Psoas muscle (tissue), 8 donors: ENCODE measurements at places on chromosomes 2 and 18.

DNA sequence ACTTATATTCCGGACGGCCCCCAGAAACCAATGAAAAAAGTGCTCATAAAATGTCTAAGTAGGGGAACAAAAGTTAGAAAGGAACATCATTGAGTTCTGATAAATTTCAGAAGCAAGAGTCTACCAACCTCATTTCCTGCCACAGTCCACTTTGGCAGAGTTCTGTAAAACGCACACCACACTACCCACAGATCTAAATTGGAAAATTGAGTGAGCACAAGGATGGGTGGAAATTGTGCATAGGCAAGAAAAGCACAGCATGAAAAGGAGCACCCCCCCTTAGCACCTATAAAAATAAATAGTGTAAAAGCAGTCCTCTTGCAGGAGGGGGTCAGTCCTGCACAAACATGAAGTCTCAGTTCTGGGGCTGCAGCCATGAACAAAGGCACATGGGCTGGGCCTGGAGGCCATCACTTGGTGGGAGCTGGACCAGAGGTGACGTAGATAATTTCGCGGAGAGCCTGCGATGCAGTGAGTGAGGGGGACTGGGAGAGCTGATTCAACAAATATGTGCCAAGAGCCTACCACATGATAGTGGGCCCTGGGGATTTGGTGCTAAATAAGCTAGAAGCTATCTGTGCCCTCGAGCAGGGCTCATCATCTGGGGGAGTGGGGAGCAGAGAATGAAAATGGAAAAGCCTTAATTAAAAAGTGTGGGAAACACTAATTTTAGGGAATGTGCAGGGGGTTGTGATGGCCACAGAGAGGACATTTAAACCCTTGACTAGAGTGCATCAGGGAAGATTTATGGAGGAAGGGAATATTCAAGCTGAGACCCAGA lies 48.9 kb upstream of the SPP2 start:
- DNase-seq = no peak

- DNase-seq = no peak
Observed at GRCh38 chr18:79496978-79497637, 101.4 kb downstream of the NFATC1 start.

DNA sequence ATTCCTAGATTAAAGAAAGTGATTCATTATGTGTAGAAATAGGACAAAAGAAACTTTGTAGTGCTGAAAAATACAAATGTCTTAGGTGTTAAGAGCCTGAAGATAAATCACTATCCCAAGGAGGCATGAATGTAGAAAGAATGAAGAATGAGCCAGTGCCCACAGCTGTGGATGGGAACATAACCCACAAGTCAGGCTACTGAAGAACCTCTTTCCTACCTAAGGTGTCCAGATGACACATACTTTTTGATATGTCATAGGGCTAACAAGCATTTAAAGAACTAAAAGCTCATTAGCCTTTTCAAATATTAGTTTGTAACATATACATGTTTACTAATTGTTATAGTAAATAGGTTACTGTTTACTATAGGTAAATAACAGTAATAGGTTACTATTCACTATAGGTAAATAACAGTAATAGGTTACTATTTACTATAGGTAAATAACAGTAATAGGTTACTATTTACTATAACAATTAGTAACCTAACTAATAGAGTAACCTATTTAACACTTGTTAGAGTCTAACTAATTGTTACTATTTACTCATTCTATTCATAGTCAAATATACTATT lies 275.0 kb upstream of the KYNU start:
- DNase-seq = no peak

GRCh38 chr2:42843131-42843530 lies 50.7 kb upstream of the HAAO start:
- no peak for DNase-seq

DNA sequence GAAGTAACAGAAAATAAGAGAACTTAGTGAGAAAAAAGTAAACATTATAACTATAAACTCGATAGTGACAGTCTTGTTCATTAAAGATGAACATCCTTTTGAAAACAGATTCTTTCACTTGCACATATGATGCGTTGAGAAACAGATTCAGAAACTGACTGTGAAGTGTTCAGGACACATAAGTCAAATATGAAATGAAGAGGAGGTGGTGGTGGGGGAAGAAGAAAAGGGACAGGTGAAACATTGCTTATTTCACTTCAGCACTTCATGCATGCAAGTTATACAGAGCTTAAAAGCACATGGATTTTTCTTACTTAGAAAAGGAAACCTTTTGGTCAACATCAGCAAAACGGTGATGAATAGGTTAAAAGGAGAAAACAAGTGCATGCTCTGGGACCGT lies 42.5 kb downstream of the STAT4 start:
- DNase-seq = no peak

- DNase-seq = peak; percentile 64
Observed at GRCh38 chr2:121810959-121811853, 55.8 kb downstream of the TSN start.

DNA sequence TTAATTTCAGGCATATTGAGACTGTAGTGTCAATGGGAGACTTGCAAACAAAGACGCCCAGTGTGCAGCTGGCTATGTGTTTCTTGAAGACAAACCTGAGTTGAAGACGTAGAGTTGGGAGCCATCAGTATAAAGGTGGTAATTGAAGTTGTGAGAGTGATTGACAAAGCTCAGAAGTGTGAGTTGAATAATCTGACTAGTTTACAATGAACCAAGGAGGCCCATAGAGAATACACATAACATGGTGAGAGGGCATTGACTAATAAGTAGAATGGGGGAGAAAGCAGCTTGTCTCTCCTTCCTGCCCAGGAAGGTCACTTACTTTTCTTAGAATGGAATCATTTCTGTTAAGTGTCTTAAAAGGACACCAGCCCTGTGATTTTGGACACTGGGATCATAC lies 14.1 kb downstream of the SP110 start:
- DNase-seq = no peak

- no peak for DNase-seq
Observed at GRCh38 chr2:44351676-44352075, 9.6 kb downstream of the PREPL start.

- DNase-seq = no peak
Observed at GRCh38 chr2:11366326-11366741, 21.9 kb upstream of the ROCK2 start.

GRCh38 chr2:202022755-202023154 lies 10.9 kb upstream of the FZD7 start:
- peak; percentile 61 for DNase-seq

DNA sequence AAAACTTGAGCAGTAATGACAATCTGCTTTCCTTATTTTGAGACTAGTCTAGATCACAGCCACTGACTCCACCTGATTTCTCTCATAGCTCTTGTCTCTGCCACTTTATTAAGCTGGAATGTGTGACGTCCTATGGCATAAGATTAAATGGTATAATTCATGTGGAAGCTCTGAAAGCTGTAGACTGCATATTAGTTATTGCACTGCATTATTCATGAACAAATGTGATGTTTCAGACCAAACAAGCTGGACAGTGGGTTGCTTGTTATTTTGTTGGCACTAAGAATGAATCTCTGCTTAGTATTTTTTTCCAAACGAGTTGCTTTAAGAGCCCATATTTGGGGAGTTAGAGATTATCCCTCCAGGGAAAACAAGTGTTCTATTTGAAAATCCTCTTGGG lies 1218.5 kb downstream of the SUCLG1 start:
- no peak for DNase-seq

DNA sequence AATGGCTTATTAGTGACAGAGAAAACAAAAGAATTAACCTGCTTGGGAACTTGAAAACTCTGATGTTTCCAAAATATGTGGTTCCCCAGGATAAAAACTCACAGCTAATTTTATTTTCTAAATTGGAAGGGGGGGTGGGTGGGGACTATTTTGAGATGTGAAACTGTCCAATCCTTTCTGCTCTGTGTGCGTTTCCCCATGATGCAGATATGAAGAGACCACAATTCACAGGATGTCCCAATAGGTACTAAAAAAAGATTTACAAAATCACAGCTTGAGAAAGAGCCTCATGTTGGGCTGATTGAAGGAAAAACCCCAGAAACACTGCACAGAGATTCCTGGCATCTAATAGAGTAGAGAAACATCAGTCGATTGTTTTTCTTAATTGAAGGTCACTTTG lies 273.2 kb downstream of the ARHGAP15 start:
- no peak for DNase-seq

DNA sequence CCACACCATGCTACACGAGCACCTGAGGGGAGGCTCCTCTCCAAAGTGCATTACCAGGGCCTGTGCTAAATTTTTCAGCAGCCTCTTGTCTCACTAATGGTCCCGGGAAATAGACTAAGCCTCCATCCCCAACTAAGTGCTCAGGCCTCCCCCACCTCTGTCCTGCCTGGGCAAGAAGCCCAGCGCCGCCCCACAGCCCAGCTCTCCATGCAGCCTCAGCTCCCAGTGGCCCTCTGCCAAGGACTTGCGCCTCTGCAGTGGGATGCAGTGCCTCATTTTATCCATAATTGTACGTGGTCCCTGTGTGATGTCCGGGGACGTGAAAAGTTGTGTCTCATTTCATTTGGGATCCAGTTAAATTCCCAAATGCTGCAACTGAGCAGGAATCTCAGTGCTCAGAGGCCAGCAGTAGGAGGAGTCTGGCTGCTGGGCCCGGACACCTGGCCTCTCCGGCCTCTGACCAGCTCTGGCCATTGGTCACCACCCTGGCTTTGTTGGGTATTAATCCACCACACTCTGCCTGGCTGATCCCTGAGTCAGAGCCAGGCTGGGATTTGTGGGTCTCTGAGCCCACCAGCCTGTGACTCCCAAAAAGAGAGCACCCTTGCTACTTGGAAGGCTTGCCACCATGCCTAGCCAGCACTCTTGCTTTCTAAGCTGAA lies 11.4 kb upstream of the STEAP3 start:
- DNase-seq = no peak

GRCh38 chr2:98087447-98088020 lies 567 bp downstream of the VWA3B start:
- DNase-seq = no peak

DNA sequence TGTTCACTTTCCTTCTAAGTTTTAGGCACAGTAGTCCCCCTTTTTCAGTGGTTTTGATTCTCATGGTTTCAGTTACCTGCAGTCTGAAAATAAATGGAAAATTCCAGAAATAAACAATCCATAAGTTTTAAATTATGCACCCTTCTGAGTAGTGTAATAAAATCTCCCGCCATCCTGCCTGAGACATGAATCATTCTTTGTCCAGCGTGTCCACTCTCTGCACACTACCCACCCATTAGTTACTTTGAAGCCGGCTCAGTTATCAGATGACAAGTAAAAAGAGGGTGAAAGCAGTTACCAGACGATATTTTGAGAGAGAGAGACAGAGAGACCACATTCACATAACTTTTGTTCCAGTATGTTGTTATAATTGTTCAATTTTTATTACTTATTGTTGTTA lies 400.5 kb downstream of the TMX3 start:
- DNase-seq = no peak

- DNase-seq = no peak
Observed at GRCh38 chr18:10032331-10033015, 118.7 kb downstream of the VAPA start.

GRCh38 chr2:241788572-241788971 lies 11.9 kb downstream of the GAL3ST2 start:
- DNase-seq = no peak

DNA sequence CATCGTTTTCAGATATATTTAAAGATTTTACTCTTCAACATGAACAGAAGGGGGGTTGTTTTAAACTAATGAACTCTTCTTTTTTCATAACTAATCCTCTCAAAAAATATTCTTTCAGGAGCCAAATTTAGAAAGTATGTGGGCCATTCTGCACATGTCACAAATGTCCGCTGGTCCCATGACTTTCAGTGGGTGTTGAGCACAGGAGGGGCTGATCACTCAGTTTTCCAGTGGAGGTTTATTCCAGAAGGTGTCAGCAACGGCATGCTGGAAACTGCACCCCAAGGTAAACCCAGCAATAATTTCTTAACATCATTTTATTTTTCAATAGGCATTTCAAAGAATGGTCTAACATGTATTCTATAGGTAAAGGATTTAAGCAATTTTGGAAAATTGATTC lies 136.0 kb downstream of the EML6 start:
- DNase-seq = no peak

DNA sequence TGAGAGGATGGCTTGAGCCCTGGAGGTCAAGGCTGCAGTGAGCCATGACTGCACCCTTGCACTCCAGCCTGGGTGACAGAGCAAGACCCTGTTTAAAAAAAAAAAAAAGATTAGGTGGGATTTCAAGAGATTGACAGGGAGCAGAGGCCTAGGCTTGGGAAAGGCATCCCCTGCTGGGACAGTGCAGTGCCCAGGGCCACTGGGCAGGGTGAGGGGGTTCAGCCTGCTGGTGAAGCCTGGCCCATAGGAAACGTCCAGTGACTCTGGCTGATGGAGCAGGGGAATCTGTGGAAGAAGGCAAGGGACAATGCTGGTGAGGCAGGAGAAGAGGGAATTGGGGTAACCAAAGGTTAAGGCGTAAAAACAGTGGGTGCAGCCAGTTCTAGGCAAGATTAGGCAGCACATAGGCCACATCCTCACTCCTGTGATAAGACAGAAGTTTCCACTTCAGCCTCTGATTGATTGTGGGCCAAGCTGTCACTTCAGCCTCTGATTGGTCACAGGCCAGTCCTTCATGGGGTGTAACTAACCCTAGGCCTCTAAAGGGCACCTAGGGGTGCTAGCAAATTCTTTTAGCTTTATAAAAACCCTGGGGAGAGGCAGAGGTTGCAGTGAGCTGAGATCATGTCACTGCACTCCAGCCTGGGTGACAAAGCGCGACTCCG lies 128.6 kb downstream of the MSH2 start:
- DNase-seq = no peak

DNA sequence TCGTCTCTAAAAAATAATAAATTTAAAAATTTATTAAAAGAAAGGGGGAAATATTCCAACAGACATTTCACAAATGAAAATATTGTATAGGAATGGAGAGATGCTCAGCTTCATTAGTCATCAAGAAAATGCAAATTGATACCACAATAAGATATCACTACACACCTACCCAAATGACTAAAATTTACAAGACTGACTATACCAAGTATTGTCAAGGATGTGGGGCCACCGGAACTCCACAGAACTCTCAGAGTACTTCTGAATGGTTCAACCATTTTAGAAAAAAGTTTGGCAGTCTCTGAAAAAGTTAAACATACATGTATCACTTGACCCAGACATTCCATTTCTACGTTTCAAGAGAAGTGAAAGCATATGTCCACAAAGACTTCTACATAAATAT lies 163.4 kb downstream of the EHBP1 start:
- DNase-seq = no peak

GRCh38 chr2:27025861-27026851 lies 6.6 kb upstream of the TMEM214 start:
- no peak for DNase-seq

- peak; percentile 73 for DNase-seq
Observed at GRCh38 chr2:131046918-131047652, 46.2 kb downstream of the FAM168B start.

DNA sequence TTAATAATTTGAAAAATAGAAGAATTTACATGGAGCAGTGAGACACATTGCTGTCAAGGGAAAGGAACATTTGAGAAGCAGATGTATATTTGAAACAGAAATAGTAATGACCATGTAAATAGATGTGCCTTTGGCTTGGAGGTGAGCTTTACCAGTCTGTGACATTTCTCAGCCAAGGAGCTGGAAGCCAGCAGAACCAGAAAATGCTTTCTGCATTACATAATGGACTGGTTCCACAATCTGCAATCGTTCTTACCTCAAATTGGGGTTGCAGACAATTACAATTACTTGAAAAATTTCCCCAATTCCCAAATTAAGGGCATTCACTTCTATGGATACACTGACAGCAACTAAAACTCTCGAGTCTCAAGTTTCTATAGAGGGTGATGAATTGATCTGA lies 59.7 kb downstream of the HNMT start:
- no peak for DNase-seq
